ENCODE measurements at places on chromosomes 6 and 20. TPM values are rescaled to one million over a fixed set of nuclear protein-coding genes. Genes with fewer than 3 reads are reported as not detected.

GRCh38 chr6:74409447-74409846 lies 713.4 kb downstream of the CD109 start:
- no peaks in the 10 kb centered on the region for H3K4me1 ChIP-seq
- no peak overlapping the region for H3K27ac ChIP-seq
- no peaks in the 10 kb centered on the region for H3K27me3 ChIP-seq
- no peaks in the 10 kb centered on the region for H3K36me3 ChIP-seq

Gene TRAPPC3L
- not detected for total RNA-seq

- H3K27ac ChIP-seq: no peak overlapping the region
- no peak overlapping the region for H3K4me3 ChIP-seq
- no peak for DNase-seq
- H3K27me3 ChIP-seq: no peaks in the 10 kb centered on the region
- no peaks in the 10 kb centered on the region for H3K36me3 ChIP-seq
- no peaks in the 10 kb centered on the region for H3K4me1 ChIP-seq
Measured at GRCh38 chr6:23073821-23074220, 504.5 kb downstream of the HDGFL1 start.

Gene SLC29A1
- 50.0 TPM for total RNA-seq

DNA sequence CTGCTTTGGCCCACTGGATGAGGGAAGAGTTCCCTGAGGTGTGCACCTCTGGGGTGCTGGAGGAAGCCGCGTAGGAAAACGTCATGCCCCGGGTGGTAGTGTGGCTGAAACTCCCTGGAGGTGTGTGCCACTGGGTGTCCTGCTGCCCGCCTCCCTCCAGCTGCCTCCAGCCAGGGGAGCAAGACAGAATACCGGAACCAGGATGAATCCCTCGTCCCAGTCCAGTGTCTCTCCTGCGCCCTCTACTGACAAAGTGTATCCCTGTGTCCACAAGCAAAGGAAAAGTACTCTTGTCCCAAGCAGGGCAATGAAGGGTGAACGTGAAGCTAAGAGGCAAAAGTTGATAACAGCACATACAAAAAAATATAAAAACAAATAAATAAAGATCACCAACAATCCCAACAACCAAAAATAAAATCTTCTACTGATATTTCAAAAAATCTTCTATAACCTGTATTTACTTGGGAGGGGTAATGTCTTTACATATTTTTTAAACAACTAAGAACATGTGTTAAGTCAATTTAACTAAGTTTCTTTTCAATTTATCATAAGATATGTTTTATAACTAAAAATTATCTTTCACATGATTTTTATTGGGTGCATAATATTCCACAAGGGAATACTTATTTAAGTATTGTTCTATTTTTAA lies 437.6 kb downstream of the MAFB start:
- DNase-seq: no peak
- H3K4me1 ChIP-seq: no peaks in the 10 kb centered on the region
- no peaks in the 10 kb centered on the region for H3K27me3 ChIP-seq
- no peak overlapping the region for H3K27ac ChIP-seq
- H3K4me3 ChIP-seq: no peak overlapping the region

DNA sequence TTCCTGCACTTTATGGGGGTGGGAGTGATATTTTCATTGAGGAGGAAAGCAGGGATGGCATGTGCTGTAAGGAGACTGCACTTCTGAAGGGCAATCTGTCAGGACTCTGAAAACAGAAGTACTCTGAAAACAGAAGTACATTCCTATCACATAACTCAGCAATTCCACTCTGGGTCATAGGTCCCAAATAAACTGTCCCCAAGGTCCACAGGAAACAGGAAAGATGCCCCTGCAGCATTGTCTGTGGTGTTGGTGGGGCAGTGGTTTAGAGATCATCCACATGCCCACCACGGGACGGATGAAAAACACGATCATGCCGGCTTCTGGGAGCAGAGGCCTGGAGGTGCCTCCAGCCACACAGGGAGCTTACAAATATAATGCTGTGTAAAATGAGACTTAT lies 150.3 kb downstream of the OTOR start:
- no peak for DNase-seq
- H3K27me3 ChIP-seq: no peaks in the 10 kb centered on the region
- H3K4me3 ChIP-seq: no peak overlapping the region
- no peaks in the 10 kb centered on the region for H3K4me1 ChIP-seq

GRCh38 chr20:50376179-50376887 lies 133.8 kb upstream of the PTPN1 start:
- no peak overlapping the region for H3K4me3 ChIP-seq
- no peaks in the 10 kb centered on the region for H3K27me3 ChIP-seq
- no peak for DNase-seq
- H3K27ac ChIP-seq: no peak overlapping the region

- no peak overlapping the region for H3K4me3 ChIP-seq
- no peaks in the 10 kb centered on the region for H3K27me3 ChIP-seq
- DNase-seq: no peak
- no peak overlapping the region for H3K27ac ChIP-seq
Measured at GRCh38 chr6:45631396-45631795, 253.7 kb upstream of the SUPT3H start.

DNA sequence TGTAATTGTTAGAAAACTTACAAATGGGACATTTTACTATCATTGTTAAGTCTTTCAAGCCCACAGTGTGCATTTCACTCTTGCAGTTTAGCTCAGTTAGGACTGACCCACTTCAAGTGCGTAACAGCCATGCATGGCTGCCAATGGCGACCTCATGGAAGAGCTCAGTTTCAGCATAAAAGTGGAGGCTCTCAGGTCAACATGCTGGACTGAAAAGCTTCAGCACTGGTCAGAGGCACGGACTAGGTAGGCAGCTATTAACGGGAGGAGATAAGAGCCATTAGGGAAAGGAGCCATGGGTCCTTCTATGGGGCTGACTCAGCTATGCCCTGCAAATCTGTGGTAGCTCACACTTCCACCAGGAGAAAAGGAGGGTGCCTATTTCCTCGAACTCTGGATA lies 101.8 kb downstream of the TTLL2 start:
- no peak overlapping the region for H3K4me3 ChIP-seq
- DNase-seq: no peak
- no peaks in the 10 kb centered on the region for H3K36me3 ChIP-seq
- peaks cover 7% of the 10 kb centered on the region for H3K27me3 ChIP-seq
- H3K27ac ChIP-seq: no peak overlapping the region
- H3K4me1 ChIP-seq: no peaks in the 10 kb centered on the region

Gene SPATA25
- 0.63 TPM for total RNA-seq

GRCh38 chr6:146546443-146547043 lies 2.9 kb downstream of the RAB32 start:
- no peak overlapping the region for H3K27ac ChIP-seq
- peaks cover 25% of the 10 kb centered on the region for H3K27me3 ChIP-seq
- no peak for DNase-seq

Gene CCDC170
- not detected for total RNA-seq

Gene TRIM15
- total RNA-seq: 0.63 TPM

DNA sequence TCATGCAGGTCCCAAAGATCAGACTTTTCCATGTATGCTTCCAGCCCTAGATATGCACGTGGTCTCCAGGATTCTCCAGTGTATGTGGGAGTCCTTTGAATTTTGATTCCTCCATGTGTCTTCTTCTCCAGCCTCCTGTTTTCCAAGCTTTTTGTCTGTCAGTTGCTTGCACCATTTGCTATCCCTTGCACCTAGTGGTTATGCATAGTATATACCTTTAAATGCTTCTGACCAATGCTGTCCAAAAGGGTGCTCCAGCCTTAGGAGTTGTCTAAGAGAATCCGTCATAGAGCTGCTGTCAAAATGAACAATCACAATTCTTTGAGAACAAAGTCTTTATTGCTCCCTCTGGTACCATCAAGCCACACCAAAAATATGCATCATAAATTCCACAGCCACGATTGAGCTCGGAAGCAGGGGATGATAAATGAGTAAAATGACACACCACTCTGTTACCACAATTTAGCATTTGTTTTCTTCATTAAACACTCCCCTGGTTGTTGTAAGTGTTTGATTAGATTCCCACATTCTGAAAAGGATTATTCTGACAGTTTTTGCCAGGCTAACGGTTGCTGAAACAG lies 706.2 kb upstream of the GJE1 start:
- no peak for DNase-seq
- H3K36me3 ChIP-seq: peaks cover 14% of the 10 kb centered on the region
- H3K27me3 ChIP-seq: peaks cover 4% of the 10 kb centered on the region
- H3K4me1 ChIP-seq: no peaks in the 10 kb centered on the region
- no peak overlapping the region for H3K4me3 ChIP-seq

Gene CNR1
- not detected for total RNA-seq

- peaks cover 50% of the 10 kb centered on the region for H3K36me3 ChIP-seq
- peak; percentile 68 for DNase-seq
- peak overlapping the region; percentile 90 for H3K27ac ChIP-seq
- H3K27me3 ChIP-seq: no peaks in the 10 kb centered on the region
Measured at GRCh38 chr20:38840053-38840893, 34.8 kb downstream of the PPP1R16B start.

GRCh38 chr6:12483712-12484111 lies 193.6 kb downstream of the EDN1 start:
- no peak overlapping the region for H3K4me3 ChIP-seq
- DNase-seq: peak; percentile 11
- H3K27ac ChIP-seq: no peak overlapping the region
- peaks cover 10% of the 10 kb centered on the region for H3K27me3 ChIP-seq

GRCh38 chr6:161890832-161891297 lies 617.0 kb upstream of the AGPAT4 start:
- no peaks in the 10 kb centered on the region for H3K36me3 ChIP-seq
- no peaks in the 10 kb centered on the region for H3K4me1 ChIP-seq
- H3K27me3 ChIP-seq: no peaks in the 10 kb centered on the region
- no peak overlapping the region for H3K27ac ChIP-seq
- no peak for DNase-seq

Gene NR2E1
- not detected for total RNA-seq

DNA sequence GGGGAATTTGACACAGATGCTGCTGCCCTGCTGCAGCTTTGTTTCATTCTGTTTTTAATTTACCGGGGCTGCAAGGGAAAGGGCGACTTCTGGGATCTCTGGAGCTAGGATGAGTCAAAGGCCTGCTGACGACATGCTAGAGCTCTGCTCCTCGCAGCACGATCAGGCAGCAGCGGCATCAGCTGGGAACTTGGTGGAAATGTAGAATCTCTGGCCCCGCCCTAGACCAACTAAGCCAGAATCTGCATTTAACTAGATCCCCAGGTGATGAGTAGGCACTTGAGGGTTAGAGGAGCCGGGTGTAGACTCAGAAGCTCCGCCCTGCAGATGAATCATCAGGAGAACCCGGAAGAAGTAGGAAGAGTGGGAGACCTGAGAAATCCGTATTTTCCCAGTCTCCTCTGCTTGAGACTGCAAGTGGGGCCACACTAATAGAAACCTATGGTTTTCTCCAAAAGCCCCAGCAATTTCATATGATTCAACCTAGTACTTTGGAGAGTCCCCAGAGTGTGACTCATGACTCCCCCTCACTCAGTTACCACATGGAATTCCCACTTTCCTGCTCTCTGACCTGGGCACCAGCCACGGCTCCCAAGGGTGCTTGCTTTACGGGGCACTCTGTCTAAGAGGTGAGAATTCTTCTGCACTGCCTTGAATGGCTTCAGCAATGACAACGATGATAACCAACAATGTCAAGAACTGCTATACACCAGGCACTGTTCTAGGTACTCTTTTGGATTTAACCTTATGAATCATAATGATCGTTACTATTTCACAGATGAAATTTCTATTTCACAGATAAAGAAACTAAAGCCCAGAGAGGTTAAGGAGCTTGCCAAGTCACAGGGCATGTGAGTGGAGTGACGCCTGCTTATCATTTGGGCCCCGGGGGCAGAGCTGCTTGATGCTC lies 18.1 kb downstream of the TUBB2B start:
- peaks cover 20% of the 10 kb centered on the region for H3K27me3 ChIP-seq
- H3K27ac ChIP-seq: peak overlapping the region; percentile 89
- no peaks in the 10 kb centered on the region for H3K36me3 ChIP-seq
- DNase-seq: peak; percentile 84
- peaks cover 30% of the 10 kb centered on the region for H3K4me1 ChIP-seq

Gene THBD
- not detected for total RNA-seq

Gene CD40
- 3.2 TPM for total RNA-seq

GRCh38 chr6:44508646-44509045 lies 121.1 kb downstream of the CDC5L start:
- H3K36me3 ChIP-seq: no peaks in the 10 kb centered on the region
- no peaks in the 10 kb centered on the region for H3K4me1 ChIP-seq
- no peak overlapping the region for H3K4me3 ChIP-seq
- no peak overlapping the region for H3K27ac ChIP-seq
- peaks cover 2% of the 10 kb centered on the region for H3K27me3 ChIP-seq
- DNase-seq: no peak

Gene GTSF1L
- not detected for total RNA-seq

Data from activated CD4-positive, alpha-beta memory T cell treated with anti-CD3 and anti-CD28 coated beads for 36 hours (primary cell).